ENCODE measurements at places on chromosomes 1 and 21.

DNA sequence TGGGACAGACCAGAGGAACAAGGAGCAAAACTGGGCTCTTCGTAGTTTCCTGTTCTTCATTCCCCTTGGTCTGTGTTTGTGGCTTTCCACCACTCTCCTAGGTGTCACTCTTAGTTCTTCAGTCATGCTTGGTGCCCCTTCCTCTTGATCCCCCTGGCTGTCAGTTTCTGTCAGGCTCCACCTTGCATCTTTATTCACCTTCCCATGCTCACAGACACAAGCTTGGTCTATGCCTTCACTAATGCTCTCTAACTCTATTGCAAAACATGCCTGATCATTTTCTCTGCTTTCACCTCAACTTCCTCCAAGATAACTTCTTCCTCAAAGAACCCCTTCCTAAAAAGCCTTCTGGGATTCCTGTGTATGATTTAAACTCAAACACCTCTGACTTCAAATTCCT lies 122.9 kb downstream of the GLUL start:
- DNase-seq = no peak

DNA sequence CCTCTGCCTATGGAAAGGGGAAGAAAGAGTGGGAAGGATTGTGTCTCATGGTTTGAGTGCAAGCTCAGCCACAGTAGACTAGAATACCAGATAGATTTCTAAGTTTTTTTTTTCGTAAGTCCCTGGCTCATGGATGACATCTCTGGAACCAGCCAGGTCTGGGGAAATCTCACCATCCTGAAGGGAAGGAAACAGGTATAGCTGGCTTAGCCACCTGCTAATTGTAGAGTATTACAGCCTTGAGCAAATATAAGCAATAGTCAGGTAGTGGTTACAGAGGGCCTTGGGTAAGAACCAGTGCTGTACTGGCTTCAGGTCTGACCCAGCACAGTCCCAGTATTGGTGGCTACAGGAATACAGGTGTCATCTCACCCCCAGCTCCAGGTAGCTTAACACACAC lies 500.9 kb upstream of the PRMT6 start:
- DNase-seq = no peak

DNA sequence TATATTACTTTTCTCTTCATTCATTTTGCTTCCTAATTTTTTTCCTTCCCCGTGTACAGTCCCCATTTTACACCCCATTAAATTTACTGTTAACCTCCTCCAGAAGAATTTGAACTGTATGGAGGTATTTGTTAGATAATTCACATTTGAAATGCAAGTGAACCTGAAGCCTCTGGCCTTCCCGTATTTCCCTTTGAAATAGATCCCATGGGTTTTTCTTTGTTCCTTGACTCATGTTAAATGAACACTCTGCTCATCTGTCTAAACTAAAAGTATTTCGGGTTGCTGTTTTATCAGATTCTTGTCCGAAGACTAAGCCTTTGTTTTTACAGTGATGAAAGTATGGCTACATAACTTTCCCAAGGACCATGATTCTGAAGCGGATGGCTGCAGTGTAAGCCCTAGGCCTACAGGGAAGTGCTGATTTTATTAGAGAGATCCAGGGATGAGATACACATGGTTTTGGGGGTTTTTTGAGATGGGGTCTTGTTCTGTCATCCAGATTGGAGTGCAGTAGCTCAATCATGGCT lies 187.9 kb downstream of the PATJ start:
- DNase-seq = no peak

DNA sequence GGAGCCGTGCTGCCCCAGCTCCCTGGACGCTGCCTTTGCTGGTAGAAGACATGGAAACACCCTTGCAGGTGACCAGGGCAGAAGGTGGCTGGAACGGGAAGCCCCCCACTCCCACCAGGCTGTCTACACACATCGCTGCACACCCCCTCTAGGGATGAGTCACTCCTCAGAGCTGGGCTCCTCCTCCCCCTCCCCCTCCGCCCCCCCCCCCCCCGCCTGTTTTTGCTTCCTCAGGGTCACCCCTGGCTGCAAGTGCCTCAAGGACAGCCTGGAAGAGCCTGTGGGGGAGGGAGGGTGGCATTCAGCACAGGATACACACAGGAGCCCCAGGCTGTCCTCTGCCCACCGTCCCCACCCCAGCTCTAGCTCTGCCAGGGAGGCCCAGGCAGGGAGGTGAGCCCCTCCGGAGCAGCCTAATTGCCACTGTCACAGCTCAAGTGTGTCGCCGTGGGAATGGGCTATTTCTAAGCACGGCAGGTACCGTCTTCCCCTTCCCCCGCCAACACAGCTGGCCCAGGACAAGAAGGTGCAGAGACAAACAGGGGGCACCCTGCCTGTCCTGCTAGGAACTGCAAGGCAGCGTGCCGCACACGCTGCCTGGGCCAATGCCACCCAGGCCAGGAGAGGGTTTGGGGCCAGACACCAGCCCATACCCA lies 2.5 kb downstream of the FNDC10 start:
- no peak for DNase-seq

- no peak for DNase-seq
Measured at GRCh38 chr1:54172614-54173599, 20.1 kb upstream of the CDCP2 start.

- DNase-seq = no peak
Measured at GRCh38 chr1:173590557-173590956, 12.3 kb downstream of the SLC9C2 start.

- DNase-seq = no peak
Measured at GRCh38 chr1:6873298-6874015, 88.2 kb downstream of the CAMTA1 start.

DNA sequence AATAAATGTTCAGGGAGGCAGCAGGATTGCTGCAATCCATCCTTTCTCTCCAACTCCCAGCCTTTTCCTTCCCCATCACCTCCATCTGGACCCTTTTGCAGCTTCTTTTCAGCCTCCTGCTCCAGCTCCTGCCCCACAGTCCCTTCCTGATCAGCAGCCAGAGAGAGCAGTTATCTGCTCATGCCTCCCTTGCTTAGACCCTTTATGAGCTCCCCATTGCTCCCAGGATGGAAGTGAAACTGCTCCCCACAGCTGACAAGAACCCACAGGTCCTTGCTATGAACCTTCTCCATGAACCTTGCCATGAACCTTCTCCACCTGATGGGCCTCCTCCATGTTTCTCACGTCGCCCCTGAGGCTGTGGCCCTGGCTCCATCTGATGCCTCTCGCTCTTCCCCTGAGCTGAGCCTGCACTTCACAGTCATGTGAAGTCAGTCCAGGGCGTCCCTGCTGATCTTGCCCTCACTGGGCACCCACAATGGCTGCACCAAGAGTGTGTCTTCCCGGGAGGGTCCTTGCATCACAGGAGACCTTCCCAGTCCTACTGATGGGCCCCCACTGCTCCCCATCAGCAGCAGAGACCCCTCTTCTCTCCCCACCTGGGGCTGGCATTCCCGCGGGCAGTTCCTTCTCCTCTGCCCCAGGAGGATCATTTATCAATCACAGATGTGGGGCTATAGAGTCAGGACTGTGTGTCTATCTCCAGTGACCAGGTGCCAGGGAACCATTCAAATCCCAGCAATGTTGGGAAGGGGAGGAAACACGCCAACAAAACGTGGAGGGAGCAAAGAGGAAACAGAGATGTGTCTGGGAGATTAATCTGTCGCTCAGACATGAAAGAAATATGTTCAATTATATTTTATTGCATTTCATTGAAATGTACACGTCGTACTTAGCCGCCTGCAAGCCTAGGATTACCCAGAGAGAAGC lies 73.1 kb downstream of the MATN1 start:
- DNase-seq = no peak

- no peak for DNase-seq
Measured at GRCh38 chr1:165303386-165303785, 53.1 kb downstream of the LMX1A start.

DNA sequence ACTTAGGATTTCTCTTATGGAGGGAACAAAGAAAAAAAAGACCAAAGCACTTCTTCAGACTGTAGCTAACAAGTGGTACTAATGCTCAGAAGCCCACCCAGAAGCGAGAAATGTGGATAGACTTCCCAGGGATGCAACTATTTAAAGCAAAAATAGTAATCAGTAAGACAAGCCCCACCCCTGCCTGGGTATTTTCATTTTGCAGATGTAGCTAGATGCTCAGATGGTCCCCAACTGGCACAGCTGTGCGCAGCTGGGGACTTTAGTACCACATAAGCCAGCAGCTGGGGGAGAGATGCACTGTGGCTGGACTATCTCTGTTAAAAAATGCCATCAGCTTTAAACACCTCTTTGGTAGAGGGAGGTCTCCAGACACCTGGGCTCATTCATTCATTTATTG lies 77.8 kb upstream of the SPAG17 start:
- DNase-seq = no peak

GRCh38 chr1:69438056-69438795 lies 129.5 kb upstream of the LRRC7 start:
- DNase-seq = no peak

DNA sequence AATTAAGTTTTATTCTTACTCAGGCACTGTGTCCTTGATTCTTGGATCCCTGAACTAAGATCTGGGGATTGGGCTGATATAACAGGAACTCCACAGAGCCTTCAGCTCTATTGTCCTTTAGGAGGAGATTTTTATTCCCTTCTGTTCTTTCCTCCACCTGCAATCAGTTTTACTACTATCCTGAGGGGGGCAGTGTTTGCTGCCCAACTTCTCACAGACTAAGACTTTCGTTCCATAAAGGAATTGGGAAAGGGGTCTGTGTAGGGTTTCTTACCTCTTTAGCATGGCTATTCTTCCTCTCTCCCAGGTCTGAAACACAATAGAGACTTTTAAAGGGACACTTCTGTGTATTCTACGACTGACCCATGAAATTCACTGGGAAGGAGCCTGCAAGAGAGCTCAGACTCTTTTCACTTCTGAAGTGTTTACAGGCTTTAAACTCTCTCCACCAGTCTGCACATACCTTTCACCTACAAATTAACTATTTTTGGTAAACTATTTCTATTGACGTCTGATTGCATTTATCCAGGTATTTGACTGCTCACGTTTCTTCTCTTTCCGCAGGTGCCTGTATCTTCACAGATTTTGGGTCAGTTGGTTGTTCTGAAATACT lies 103.3 kb upstream of the DEPDC1 start:
- DNase-seq = no peak

- no peak for DNase-seq
Measured at GRCh38 chr1:162171111-162171510, 101.6 kb downstream of the NOS1AP start.

- no peak for DNase-seq
Measured at GRCh38 chr1:244165021-244165420, 113.9 kb downstream of the ZBTB18 start.

GRCh38 chr1:115428256-115428655 lies 90.2 kb upstream of the NGF start:
- DNase-seq = no peak

DNA sequence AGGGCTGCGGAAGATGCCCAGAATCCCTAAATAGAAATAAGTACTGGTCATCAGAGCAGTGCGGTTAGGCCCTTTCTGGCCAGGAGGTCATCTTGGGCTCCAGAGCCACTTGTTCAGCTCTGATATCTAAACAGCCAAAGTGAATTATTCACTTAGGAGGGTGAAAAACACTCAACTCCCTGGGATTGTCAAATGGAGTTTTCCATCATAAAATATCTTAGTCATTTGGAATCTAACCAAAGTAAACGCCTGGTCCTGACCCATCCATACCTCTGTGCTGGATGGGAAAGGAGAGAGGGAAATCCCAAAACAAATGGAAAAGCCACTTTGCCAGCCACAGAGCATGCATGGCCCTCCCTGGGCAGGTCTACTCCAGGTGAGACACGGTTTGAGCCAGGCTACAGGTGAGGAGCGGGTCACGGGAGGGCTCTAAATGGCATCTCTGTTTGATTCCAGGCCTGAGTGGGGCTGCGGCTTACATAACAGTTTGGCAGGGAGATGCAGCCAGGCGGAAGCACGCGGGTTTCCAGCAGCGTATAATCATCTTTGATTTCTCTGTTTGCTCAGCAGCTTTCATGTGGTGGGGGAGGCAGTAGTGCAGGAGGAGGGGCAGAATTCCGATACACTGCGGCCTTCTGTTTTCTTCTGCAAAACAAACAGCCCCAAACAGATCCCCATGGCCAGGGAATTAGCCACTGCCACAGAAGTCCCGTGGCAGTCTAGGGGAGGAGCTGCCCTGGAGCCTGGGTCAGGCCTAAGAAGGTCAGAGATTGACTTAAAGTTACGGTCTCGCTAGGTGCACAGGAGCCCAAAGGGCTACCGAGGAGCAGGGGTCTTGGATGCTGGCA lies 59.1 kb upstream of the ZNF648 start:
- no peak for DNase-seq
